ENCODE measurements at places on chromosomes 5 and 9. TPM values are rescaled to one million over a fixed set of nuclear protein-coding genes. Genes with fewer than 3 reads are reported as not detected.

- peak; percentile 23 for DNase-seq
- no peak overlapping the region for H3K4me3 ChIP-seq
- H3K4me1 ChIP-seq, result no peaks in the 10 kb centered on the region
- H3K27me3 ChIP-seq, result no peaks in the 10 kb centered on the region
- no peaks in the 10 kb centered on the region for H3K36me3 ChIP-seq
- no peak overlapping the region for H3K27ac ChIP-seq
Measured at GRCh38 chr5:150073677-150074076, 12.7 kb downstream of the CSF1R start.

DNA sequence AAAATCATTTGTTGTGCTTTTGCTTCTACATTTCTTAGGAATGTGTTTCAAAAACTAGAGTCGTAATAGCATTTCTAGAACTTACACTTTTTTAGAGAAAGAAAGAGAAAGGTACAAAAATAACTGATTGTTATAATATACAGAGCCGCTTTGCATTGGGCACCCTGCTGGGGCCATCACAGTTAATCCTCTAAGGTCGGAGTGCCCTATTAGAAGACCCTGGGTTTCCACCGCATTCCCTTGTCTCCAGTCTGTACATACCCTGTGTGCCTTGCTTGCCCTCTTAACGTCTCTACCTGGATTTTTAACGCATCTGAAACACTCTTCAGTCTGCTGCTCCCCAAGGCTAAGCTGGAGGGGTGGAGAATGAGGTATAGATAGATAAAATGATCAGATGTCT lies 1.3 kb downstream of the MARVELD2 start:
- H3K36me3 ChIP-seq, result peaks cover 9% of the 10 kb centered on the region
- no peaks in the 10 kb centered on the region for H3K4me1 ChIP-seq
- DNase-seq, result no peak
- H3K4me3 ChIP-seq, result no peak overlapping the region

- peaks cover 77% of the 10 kb centered on the region for H3K36me3 ChIP-seq
- no peak for DNase-seq
- H3K27me3 ChIP-seq, result no peaks in the 10 kb centered on the region
- H3K27ac ChIP-seq, result no peak overlapping the region
- H3K4me3 ChIP-seq, result no peak overlapping the region
Measured at GRCh38 chr5:150033334-150033733, 32.8 kb downstream of the HMGXB3 start.

- no peaks in the 10 kb centered on the region for H3K27me3 ChIP-seq
- H3K36me3 ChIP-seq, result peaks cover 43% of the 10 kb centered on the region
- H3K4me1 ChIP-seq, result no peaks in the 10 kb centered on the region
- H3K27ac ChIP-seq, result no peak overlapping the region
Measured at GRCh38 chr9:96817973-96818372, 36.3 kb downstream of the ZNF782 start.

- no peak for DNase-seq
- no peaks in the 10 kb centered on the region for H3K27me3 ChIP-seq
- no peaks in the 10 kb centered on the region for H3K4me1 ChIP-seq
- H3K4me3 ChIP-seq, result no peak overlapping the region
- no peak overlapping the region for H3K27ac ChIP-seq
- no peaks in the 10 kb centered on the region for H3K36me3 ChIP-seq
Measured at GRCh38 chr9:10268531-10269485, 344.0 kb downstream of the PTPRD start.

DNA sequence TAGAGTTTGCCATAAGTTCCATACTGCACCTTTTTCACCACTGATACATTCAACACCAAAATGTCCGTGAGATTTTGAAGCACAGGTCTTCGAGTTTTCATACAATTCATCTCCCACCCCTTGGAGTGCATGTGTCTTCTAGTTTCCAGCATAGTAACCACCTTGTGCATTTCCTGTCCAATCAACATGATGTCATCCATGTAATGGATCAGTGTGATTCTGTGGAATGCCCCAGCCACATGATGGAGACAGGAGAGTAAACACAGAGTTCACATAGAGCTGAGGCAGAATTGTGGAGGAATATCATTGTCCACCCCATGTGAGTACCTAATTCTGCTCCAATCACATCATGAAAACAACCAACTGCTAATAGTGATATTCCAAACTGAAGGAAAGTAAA lies 441.5 kb upstream of the CDH6 start:
- H3K27me3 ChIP-seq, result no peaks in the 10 kb centered on the region
- no peak overlapping the region for H3K4me3 ChIP-seq
- no peaks in the 10 kb centered on the region for H3K4me1 ChIP-seq
- H3K27ac ChIP-seq, result no peak overlapping the region
- no peaks in the 10 kb centered on the region for H3K36me3 ChIP-seq
- no peak for DNase-seq

- H3K4me3 ChIP-seq, result no peak overlapping the region
- H3K27ac ChIP-seq, result no peak overlapping the region
- DNase-seq, result peak; percentile 55
- peaks cover 29% of the 10 kb centered on the region for H3K36me3 ChIP-seq
- H3K4me1 ChIP-seq, result no peaks in the 10 kb centered on the region
Measured at GRCh38 chr5:149210968-149211490, 60.6 kb upstream of the AFAP1L1 start.

- H3K27me3 ChIP-seq, result no peaks in the 10 kb centered on the region
- DNase-seq, result no peak
- H3K4me1 ChIP-seq, result no peaks in the 10 kb centered on the region
- no peak overlapping the region for H3K4me3 ChIP-seq
- H3K36me3 ChIP-seq, result no peaks in the 10 kb centered on the region
Measured at GRCh38 chr5:122921826-122922225, 76.4 kb downstream of the SNX24 start.

DNA sequence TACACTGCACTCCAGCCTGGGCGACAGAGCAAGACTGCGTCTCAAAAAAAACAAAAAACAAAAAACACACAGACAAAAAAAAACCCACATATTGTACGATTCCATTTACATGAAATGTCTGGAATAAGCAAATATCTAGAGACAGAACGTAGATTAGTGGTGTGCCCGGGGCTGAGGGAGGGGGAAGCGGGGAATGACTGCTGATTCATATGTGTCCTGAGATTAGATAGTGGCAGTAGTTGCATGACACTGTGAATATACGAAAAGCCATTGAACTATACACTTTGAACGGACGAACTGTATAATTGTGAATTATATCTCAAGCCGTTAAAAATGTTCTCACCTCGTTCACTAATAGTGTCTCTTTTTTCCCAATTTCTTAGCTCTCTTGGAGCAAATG lies 23.9 kb downstream of the FGF1 start:
- no peaks in the 10 kb centered on the region for H3K36me3 ChIP-seq
- no peaks in the 10 kb centered on the region for H3K27me3 ChIP-seq
- no peak for DNase-seq
- H3K4me1 ChIP-seq, result no peaks in the 10 kb centered on the region
- H3K27ac ChIP-seq, result no peak overlapping the region

DNA sequence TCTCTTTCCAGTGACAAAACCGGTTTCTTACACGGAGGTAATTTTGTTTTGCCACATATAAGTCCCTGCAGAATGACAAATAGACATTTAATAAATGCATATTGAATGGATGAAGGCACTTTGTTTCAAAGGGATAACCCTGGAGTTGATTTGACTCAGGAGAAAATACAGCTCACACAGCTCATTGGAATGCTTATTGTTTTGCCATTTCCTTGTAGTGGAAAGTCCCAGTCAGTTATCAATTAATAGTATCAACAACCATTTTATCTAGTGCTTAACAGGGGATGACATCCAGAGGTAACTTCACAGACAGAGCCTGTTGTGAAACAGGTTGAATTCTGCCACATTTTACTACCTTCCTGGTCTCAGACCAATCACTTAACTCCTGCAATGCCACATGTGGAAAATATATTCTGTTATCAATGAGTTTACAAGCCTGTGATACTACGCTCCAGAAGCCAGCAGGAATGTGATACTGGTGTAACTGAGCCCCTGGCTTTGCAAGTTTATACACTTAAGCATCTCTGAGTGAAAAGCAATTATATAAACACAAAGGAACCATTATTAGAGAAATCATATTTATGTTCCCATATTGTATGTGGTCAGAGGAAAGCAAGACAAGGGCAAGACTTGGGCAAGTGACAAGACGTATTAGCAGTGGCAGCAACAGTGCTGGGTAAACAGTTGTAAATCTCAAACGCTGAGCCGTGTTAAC lies 123.1 kb upstream of the ANKRD55 start:
- no peaks in the 10 kb centered on the region for H3K4me1 ChIP-seq
- no peaks in the 10 kb centered on the region for H3K36me3 ChIP-seq
- no peak overlapping the region for H3K4me3 ChIP-seq
- no peak overlapping the region for H3K27ac ChIP-seq
- no peak for DNase-seq
- no peaks in the 10 kb centered on the region for H3K27me3 ChIP-seq

- DNase-seq, result no peak
- no peak overlapping the region for H3K27ac ChIP-seq
- no peaks in the 10 kb centered on the region for H3K4me1 ChIP-seq
Measured at GRCh38 chr5:64773533-64773932, 4.8 kb downstream of the CWC27 start.

DNA sequence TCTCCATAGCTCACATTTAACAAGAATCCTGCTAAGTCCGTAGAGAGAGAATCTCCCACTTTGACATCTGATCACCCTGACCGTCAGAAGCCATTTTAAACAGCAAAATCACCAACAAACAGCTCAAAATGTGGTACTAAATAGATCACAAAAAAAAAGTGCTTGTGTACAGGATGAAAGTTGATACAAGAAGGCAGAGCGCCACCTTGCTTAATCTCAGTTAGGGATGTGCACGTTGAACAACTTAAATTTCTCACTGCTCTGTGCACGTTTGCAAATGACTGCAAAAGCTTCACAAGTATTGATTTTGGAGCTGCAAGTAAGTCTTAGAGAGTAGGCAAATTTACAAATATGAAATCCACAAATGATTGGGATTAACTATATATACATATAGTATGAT lies 63.1 kb upstream of the NREP start:
- no peaks in the 10 kb centered on the region for H3K36me3 ChIP-seq
- no peaks in the 10 kb centered on the region for H3K4me1 ChIP-seq
- H3K27ac ChIP-seq, result no peak overlapping the region

DNA sequence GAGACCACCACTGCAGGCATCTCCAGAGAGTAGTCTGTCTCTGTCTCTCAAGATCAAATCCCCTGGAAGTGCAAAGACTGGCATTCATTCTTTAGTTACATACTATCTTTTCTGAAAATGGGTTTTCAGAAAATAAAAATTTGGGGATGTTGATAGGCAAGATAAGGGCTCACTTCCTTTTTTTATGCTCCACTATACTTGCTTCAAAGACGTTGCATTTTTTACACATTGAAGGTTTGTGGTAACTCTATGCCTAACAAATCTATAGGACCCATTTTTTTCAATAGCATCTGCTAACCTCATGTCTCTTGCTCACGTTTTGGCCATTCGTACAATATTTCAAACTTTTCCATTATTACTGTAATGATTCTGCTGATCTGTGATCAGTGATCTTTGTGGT lies 37.0 kb downstream of the DMAC1 start:
- no peaks in the 10 kb centered on the region for H3K27me3 ChIP-seq
- H3K27ac ChIP-seq, result no peak overlapping the region
- DNase-seq, result no peak
- H3K4me3 ChIP-seq, result no peak overlapping the region

GRCh38 chr9:2297771-2298170 lies 282.6 kb downstream of the SMARCA2 start:
- H3K4me1 ChIP-seq, result no peaks in the 10 kb centered on the region
- no peaks in the 10 kb centered on the region for H3K36me3 ChIP-seq
- no peaks in the 10 kb centered on the region for H3K27me3 ChIP-seq
- no peak overlapping the region for H3K27ac ChIP-seq
- no peak for DNase-seq
- H3K4me3 ChIP-seq, result no peak overlapping the region

- H3K4me3 ChIP-seq, result no peak overlapping the region
- no peak overlapping the region for H3K27ac ChIP-seq
- no peaks in the 10 kb centered on the region for H3K36me3 ChIP-seq
- H3K27me3 ChIP-seq, result no peaks in the 10 kb centered on the region
Measured at GRCh38 chr5:57102189-57102904, 71.5 kb upstream of the GPBP1 start.

DNA sequence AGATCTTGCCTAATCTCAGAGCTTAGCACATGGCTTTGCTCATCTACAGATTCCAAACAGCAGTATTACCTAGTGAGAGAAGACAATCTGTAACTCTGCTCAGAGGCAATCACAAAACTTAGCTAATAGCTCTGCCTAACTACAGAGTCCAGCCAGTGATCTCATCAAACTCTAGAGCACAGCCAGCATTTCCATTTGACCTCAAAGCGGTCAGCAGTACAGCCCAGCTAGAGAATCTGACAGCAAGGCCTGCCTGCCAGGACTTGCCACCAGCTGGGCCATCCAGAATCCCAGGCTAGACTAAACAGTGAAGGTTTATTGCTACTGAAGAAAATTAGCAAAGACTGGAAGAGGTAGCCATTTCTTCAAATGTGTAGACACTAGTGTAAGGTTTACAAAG lies 217.9 kb upstream of the VLDLR start:
- no peaks in the 10 kb centered on the region for H3K27me3 ChIP-seq
- H3K27ac ChIP-seq, result no peak overlapping the region
- no peak overlapping the region for H3K4me3 ChIP-seq
- no peaks in the 10 kb centered on the region for H3K36me3 ChIP-seq
- H3K4me1 ChIP-seq, result no peaks in the 10 kb centered on the region

- no peak overlapping the region for H3K27ac ChIP-seq
- no peak for DNase-seq
- peaks cover 39% of the 10 kb centered on the region for H3K4me1 ChIP-seq
- peaks cover 59% of the 10 kb centered on the region for H3K27me3 ChIP-seq
- no peak overlapping the region for H3K4me3 ChIP-seq
- no peaks in the 10 kb centered on the region for H3K36me3 ChIP-seq
Measured at GRCh38 chr5:171306781-171307591, 2.1 kb upstream of the TLX3 start.

- no peaks in the 10 kb centered on the region for H3K27me3 ChIP-seq
- H3K27ac ChIP-seq, result no peak overlapping the region
- H3K4me1 ChIP-seq, result no peaks in the 10 kb centered on the region
Measured at GRCh38 chr5:130243641-130244040, 339.4 kb downstream of the CHSY3 start.

DNA sequence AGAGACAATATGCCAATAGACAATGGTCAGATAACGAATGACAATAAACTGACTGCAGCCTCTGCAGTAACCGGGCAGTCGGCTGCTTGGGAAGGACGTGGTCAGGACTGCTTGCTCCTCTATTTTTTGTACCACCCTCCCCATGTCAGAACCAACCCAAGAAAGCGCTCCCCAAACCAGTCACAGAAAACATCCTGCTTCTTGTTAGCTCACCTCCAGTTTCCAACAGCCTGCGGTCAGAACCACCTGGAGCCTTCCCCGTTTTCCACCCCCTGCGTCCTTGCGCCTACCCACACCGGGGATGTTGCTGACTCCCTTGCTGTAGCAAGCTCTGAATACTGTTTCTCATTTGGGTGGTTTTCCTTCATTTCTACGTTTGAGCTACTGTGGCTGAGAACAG lies 1.7 kb upstream of the MRNIP start:
- H3K36me3 ChIP-seq, result peaks cover 14% of the 10 kb centered on the region
- no peak overlapping the region for H3K27ac ChIP-seq
- H3K27me3 ChIP-seq, result no peaks in the 10 kb centered on the region
- no peak overlapping the region for H3K4me3 ChIP-seq
- H3K4me1 ChIP-seq, result peaks cover 22% of the 10 kb centered on the region

AQP7 gene
- total RNA-seq, result 74.9 TPM

TOR1B gene
- 10.2 TPM for total RNA-seq

RLN1 gene
- 0.71 TPM for total RNA-seq

GNA14 gene
- total RNA-seq, result 4.3 TPM

OBP2B gene
- total RNA-seq, result not detected

PRR16 gene
- total RNA-seq, result 1.7 TPM

APBB3 gene
- 7.4 TPM for total RNA-seq

SIT1 gene
- 0.55 TPM for total RNA-seq

PLAC8L1 gene
- not detected for total RNA-seq

Measured in right atrium auricular region (tissue), 2 donors.